ENCODE measurements at places on chromosomes 7 and 10.

DNA sequence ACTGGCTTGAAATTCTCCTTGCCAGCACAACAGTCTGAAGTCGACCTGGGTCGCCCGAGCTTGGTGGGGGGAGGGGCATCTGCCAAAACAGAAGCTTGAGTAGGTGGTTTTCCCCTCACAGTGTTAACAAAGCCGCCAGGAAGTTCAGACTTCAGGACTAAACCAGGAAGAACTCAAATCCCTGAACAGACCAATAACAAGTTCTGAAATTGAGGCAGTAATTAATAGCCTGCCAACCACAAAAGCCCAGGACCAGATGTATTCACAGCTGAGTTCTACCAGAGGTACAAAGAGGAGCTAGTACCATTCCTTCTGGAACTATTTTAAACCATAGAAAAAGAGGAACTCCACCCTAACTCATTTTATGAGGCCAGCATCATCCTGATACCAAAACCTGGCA is 45.3 kb downstream of the LRRC72 start:
- DNase-seq = no peak

DNA sequence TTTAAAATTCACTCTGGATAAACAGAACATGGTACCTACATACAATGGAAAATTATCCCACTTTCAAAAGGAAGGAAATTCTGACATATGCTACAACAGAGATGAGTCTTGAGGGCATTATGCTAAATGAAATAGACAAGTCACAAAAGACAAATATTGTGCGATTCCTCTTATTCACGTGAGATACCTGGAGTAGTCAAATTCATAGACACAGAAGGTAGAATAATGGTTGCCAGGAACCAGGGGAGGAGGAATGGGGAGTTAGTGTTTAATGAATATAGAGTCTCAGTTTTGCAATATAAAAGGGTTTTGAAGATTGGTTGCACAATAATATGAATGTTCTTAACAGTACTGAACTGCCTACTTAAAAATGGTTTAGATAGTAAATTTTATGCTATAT is 69.8 kb upstream of the WAC start:
- no peak for DNase-seq

GRCh38 chr7:107914831-107915230 is 23.8 kb downstream of the DLD start:
- no peak for DNase-seq

- no peak for DNase-seq
Measured at GRCh38 chr7:128100949-128101713, 69.9 kb upstream of the LRRC4 start.

DNA sequence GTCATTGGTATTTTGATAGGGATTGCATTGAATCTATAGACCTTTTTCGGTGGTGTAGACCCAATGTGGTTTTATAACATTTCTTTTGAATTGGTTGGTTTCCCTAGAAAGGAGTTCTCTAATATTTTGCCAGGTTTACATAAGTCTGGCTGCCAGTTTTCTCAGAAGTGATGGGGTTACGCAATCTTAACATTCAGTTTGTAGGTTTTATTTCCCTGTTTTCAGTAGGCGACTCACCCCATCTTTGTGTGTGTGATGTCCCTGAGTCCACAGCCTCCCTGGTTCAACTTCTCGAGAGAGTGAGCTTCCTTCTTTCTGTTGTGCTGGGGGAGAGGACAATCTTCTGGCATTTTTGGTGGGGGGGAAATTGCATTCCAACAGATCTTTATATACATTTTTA is 9.6 kb upstream of the KIF5B start:
- no peak for DNase-seq

- DNase-seq = no peak
Measured at GRCh38 chr10:113274176-113274829, 278.6 kb upstream of the HABP2 start.

- no peak for DNase-seq
Measured at GRCh38 chr10:90674928-90675327, 182.9 kb downstream of the HTR7 start.

DNA sequence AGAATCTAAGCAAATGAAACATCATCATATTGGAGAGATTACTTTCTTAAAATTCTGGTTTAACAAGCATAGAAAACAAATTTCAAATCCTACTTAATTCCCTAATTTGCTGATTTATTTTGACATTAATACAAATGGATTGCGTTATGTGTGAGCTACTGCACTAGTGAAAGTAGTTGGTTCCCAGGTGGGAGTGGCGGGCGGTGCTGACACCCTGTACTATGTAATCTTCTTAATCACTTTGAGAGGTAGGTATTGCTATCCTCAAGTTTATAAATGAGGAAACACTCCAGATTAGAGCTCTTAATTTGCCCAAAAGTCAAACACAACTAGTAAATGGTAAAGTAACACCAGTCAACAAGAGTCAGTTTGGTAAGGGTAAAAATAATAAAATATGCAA is 131.1 kb downstream of the ELAPOR2 start:
- no peak for DNase-seq

DNA sequence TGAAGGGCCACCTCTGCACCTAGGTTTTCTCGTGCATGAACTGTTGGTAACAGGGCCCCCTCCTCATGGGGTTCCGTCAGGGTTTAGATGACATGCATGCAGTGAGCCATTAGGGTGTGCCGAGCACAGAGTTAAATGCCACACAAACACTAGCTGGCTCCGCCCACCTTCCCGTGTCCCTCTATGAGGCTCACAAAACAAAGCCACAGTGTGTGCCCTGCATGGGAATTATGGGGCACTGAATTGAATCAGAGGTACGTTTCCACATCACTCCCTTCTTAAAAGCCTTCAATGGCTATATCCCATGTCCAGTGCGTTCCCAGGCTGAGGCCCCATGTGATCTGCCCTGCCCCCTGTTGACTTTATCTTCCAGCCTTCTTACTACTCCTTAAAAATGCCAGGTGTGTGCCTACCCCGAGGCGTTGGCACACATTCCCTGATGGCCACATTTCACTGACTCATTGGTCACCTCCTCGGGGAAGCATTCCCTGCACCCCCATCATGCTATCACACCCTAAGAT is 35.7 kb downstream of the GSDME start:
- no peak for DNase-seq

DNA sequence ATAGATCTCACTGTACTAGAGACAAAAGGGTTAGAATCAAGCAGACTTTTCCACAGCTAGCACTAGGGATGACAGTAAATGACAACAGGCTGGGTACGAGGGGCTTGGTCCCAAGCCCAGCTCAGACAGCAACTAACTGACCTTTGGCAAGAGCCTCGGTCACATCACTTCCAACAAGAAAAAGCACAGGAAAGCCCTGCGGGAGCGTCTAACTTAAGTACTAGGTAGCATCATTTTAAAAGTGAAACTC is 22.8 kb downstream of the CALML3 start:
- no peak for DNase-seq

DNA sequence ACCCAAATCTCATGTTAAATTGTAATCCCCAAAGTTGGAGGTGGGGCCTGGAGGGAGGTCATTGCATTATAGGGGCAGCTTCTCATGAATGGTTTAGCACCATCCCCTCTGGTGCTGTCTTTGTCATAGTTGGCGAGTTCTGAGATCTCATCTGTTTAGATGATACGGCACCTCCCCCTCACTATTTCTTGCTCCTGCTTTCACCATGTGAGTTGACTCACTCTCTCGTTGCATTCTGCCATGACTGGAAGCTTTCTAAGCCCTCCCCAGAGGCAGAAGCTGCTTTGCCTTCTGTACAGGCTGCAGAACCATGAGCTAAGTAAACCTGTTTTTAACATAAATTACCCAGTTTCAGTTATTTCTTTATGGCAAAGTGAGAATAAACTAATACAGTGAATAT is 18.9 kb upstream of the ZNF138 start:
- no peak for DNase-seq

- no peak for DNase-seq
Measured at GRCh38 chr10:3704565-3705325, 80.3 kb downstream of the KLF6 start.
